SK-N-SH treated with all-trans-retinoic acid at 6 μM for 48 hours (cell line): ENCODE measurements at places on chromosomes 5 and 9.
A peak's percentile ranks its signal among the peaks of the same experiment; 100 is the strongest.

DNA sequence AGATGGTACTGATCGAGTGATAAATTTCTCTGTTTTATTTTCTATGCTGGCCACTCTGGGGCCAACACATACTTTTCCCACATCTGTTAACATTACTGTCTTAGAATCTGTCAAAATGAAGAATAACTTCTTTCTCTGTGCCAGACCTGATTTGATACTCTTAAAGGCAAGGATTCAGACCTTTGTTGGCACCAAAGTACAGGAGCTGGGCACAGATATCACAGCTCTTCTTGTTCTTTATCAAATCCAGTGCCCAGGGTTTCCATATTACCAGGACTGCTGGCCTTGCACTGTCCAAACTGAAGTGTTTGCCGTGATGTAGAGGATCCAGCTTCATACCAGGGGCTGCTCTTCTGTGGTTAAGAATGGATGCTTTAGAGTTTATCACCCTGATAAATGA lies 20.9 kb downstream of the ZNF474 start:
- ATAC-seq: peak; percentile 86

DNA sequence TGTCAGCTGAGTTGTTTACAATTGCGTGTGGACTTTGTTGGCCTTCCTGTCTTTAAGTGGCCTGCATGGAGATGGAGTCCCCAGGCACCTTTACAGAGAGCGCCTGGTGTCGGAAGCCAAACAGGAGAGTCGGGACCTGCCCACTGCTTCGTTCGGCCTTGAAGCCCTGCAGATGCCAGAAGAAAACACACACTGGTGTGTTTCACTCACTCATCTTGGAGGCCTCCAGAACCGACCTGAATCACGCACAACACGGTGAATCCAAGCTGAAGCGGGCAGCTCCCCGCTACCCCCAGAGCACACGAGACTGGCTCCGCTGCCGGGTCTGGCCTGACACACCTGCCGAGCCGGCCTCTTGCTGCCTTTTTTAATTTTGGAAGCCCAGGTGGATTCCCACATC lies 419.4 kb upstream of the IRX4 start:
- no peak for ATAC-seq

DNA sequence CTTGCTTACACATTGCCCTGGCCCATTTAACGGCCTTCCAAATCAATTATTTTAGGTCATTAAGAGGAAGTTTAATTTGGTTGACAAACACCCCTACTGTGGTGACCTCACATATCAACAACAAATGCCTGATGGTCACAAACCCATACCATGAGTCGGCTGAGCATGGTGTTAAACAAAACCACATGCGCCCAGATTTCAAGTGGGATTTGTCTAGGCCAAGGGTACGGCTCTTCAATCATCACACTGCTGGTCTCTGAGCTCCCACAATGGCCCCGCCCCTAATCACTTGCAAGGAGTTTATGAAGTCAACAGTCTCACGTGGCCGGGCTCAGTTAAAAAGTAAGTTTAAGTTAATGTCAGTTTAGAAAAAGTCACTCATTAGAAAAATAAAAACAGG lies 243.8 kb downstream of the CRB2 start:
- no peak for ATAC-seq

DNA sequence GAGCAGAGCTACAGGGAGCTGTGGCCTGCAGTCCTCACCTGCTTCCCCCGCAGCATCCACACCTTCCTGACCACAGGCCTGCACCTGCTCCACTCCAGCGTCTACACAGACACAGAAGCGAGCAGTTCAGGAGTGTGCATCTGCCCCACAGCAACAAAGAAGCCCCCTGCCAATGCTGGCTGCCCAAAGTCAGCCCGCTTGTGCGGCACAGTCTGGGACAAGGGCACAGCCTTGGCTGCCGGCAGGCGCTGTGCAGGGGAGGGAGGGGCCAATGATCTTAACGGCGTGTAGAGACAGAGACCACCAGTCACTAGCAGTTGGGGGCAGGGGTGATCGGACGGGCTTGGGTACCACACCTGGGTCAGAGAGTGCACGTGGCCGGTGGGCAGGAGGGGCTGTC lies 6.6 kb downstream of the BRD9 start:
- no peak for ATAC-seq

DNA sequence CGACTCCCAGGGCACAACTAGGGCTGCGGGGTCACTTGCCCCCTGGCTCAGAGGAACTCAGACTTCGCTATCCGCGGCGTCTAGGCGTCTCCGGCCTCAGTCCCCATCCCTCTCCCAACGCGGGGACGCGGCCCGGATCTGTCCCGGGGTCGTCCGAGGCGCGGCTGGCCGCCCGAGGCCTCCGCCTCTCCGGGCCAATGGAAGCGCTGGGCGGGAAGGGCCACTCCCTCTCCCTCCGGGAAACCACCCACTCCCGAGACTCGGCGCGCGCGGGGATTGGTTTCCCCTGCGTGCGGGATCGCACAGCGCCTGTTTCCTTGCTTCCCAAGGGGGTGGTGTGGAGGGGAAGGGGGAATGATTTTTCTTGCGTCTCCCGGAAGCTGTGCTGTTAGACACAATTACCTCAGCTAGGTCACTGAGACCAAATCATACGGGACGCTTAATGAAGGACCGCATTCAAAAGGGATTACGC lies 38.3 kb downstream of the NR2F1 start:
- peak; percentile 91 for ATAC-seq

GRCh38 chr5:50655810-50656205 lies 10.6 kb upstream of the PARP8 start:
- ATAC-seq: no peak

- no peak for ATAC-seq
Measured at GRCh38 chr9:80811656-80812055, 877.7 kb downstream of the TLE1 start.

DNA sequence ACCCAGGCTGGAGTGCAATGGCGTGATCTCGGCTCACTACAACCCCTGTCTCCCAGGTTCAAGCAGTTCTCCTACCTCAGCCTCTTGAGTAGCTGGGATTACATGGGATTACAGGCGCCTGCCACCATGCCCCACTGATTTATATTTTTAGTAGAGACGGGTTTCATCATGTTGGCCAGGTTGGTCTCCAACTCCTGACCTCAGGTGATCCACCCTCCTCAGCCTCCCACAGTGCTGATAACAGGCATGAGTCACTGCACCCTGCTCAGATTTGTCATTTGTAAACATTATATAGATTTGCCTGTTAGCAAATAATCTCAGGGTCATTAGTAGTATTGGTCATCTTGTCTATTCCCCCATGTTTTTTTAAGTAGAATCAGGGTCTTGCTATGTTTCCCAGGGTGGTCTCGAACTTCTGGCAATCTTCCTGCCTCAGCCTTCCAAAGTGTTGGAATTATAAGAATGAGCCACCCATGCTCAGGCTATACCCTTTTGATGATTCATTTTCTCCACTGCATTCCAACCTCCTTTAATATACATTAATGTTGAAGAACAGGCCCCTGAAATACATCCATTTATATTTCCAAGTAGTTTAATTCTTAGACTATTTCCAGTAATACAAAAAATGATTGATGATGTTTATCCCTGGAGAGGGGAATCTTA lies 17.3 kb downstream of the CENPH start:
- ATAC-seq: no peak

DNA sequence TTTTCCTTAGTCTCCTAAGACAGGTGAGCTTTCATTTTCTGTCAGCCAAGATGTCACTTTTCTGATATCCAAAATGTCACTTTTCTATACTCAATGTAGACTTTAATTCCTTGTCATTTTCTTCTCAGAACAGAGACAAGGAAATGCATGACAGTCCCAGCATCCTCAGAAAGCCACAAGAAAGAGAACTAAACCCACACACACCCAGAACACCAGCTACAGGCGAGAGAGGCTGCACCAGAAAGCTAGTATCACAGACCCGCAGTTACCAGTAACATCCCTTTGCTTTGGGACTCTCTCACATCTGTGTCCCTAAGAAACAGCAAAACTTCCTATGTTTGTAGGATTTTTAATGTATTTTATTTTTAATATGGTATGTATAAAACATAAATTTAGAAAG lies 17.1 kb downstream of the TRMO start:
- ATAC-seq: no peak

DNA sequence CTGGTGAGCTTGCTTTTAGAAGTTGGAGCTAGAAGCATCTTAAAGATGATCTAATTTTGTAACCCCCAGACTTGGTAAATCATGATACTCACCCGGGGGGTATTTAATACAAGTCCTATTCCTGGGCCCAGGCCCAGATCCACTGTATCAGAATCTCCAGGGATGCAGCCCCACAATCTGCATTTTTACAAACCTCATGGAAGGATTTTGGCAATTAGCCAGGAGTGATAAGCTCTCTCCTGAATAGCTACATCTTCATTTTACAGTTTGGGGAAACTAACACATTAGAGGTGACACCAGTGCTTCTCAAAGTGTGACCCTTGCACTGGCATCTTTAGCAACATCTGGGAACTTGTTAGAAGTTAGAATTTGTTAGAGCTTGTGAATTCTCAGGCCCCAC lies 31.2 kb upstream of the OTP start:
- no peak for ATAC-seq

- no peak for ATAC-seq
Measured at GRCh38 chr5:18314192-18314778, 680.0 kb downstream of the TAF11L14 start.

- ATAC-seq: peak; percentile 69
Measured at GRCh38 chr5:162512935-162513565, 445.5 kb downstream of the GABRG2 start.

DNA sequence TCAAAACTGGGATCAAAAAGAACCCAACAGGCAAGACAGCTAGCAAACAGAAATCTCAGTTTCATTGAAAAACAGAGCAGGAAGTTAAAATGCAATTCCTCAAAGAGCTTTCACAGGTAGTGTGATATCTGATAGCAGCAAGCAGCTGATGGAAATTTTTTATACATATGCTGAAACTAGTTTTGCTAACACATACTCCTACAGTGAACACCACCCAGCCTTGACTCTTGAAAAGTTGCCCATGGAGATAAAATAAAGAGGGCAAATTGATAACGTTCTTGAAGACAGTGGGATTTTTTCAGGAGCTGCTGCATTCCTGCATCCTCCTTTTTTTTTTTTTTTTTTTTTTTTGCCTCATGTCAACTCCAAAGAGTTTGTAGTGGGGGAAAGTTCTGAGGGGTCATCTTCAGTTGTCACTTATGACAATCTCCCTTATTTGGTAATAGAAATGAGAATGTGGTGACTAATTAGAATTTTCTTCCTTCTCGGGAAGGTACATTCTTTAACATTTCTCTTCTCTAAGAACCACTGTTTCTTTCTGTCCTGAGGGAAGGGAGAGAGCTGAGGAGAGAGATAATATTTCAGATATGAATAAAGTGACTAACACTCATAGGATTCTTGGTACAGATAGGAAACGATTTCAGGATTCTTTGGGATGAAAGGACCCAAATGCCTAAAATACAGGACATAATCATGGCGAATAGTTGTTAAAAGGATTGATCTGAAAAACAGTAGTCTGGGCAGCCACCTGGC lies 24.6 kb downstream of the SH3RF2 start:
- peak; percentile 73 for ATAC-seq

GRCh38 chr9:3285365-3286161 lies 240.2 kb downstream of the RFX3 start:
- peak; percentile 91 for ATAC-seq

GRCh38 chr5:90144625-90145327 lies 264.8 kb downstream of the CETN3 start:
- ATAC-seq: no peak

GRCh38 chr9:14062586-14063221 lies 251.2 kb downstream of the NFIB start:
- peak; percentile 93 for ATAC-seq

DNA sequence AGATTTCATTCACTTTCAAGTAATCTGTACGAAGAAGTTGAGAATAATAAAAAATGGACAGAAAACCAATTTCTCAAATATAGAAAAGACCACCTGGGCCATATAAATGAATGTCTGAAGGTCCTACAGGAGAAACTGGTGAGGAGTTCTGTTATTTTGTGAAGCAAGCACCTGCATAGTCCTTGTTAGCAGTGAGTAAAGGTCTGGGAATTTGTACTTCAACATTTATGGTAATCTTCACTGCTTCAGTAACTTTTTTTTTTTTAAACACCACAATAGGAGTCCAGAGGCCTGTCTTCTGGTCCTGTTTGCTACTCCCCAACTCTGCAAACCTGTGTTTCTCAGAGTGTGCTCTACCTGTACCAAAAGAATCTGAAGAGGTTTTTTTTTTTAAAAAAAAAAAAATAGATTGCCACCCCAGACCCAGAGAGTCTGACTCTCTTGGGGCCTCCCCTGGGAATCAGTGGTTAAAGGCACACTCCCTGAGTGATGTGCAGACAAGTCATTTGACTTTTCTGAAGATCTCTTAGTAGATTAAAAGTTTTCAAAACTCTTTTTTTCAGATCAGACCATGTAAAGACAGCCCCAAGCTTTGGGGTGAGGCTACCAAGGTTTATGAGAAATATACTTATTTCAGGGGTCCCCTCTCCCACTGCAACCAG lies 55.5 kb downstream of the FAM81B start:
- ATAC-seq: no peak

- ATAC-seq: no peak
Measured at GRCh38 chr5:133688391-133688790, 76.0 kb upstream of the FSTL4 start.

- ATAC-seq: no peak
Measured at GRCh38 chr5:11955331-11955730, 51.1 kb upstream of the CTNND2 start.

DNA sequence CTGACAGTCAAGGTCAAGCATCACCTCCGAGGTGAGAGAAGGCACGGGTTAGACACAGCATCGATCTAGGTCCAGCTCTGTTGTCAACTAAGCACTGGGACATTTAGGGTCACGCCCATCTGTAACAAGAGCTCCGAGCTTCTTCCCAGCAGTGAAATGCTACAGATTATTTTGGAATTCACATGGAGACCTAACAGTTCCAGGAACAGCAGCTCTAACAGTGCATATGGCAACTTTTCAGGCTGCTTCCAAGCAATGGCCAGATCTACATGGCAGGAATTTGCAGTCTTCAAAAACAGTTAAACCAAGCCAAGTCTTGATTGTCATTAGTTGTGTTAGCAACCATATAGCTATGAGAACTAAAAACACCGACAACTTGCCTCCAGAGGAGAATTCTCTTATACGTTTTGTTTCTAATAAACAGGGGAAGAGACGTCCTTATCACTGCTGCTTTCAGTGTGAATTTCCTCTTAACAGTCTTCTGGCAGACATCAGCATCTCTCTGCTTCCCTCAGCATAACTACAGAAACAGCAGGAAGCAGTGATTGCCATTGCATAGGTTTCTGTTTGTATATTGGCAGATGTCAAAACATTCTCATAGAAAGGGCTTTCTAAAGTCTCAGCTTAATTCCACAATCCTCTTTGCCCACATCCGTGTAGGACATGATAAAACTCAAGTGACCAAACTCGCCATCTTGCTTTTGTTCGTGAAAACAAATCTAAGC lies 242.1 kb upstream of the DAPK1 start:
- ATAC-seq: no peak

- no peak for ATAC-seq
Measured at GRCh38 chr5:555058-555623, 30.9 kb upstream of the SLC9A3 start.

GRCh38 chr5:126274763-126275125 lies 148.5 kb upstream of the GRAMD2B start:
- no peak; the same call in 2 of the 3 replicates for ATAC-seq

GRCh38 chr9:79286992-79287707 lies 284.6 kb upstream of the TLE4 start:
- peak; percentile 81 for ATAC-seq
